Omental fat pad (tissue), 4 donors: ENCODE measurements at places on chromosomes 12 and 14. TPM values are rescaled to one million over a fixed set of nuclear protein-coding genes. Genes with fewer than 3 reads are reported as not detected.

INHBC gene
- not detected for total RNA-seq

GLT8D2 gene
- 31.6 TPM for total RNA-seq

KLRB1 gene
- total RNA-seq, result 3.5 TPM

STRN3 gene
- 40.7 TPM for total RNA-seq

DNA sequence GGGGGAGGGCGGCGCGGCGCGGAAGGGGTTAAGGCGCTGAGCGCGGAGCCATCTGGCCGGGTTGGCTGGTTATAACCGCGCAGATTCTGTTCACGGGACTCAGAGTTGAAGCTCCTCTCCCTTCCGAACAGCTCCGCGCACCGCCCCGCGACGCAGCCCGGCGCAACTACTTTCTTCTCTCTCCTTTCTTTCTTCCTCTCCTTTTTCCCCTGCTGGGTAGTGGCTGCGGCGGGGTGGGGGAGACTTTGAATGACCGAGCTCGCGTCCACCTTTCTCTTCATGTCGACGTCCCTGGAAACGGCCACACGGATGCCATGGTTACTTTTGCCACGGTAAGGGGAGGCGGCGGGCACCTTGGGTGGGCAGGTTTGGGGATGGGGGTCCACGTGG lies at the start of gene NTF3:
TSS of gene NTF3 (plus strand) at position 98 of the 390 bp plus-strand sequence. CDS start at position 315, 217 bp downstream.
- no peak for DNase-seq

DNA sequence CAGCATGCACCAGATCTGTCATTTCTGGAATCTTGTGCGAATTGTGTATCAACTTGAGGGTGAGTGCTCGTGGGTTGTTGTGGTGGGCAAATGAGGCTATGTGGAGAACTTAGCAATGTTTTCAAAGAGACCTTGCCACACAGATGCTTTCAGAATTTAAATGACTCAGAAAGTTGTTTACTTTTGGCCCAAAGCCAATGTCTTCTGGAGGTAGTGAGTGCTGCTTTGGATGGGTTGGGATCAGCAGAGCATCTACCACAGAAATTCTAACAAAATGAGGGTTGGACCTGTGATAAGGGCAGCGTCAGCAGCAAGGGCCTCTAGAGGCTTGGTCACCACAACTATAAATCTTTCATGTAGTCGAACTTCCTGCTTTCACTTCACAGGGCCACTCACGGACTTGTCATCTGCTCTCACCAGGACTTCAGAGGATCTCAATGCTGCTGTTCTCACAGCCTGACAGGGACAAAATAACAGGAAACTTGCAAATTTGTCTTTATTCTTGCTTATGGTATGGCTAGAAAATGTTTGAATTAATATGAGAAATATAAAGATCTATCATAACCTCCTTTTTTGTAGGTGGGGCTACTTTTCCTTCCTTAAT lies 111.4 kb downstream of the DACT1 start:
- no peak for DNase-seq
